ENCODE measurements at places on chromosomes 2 and 18.

DNA sequence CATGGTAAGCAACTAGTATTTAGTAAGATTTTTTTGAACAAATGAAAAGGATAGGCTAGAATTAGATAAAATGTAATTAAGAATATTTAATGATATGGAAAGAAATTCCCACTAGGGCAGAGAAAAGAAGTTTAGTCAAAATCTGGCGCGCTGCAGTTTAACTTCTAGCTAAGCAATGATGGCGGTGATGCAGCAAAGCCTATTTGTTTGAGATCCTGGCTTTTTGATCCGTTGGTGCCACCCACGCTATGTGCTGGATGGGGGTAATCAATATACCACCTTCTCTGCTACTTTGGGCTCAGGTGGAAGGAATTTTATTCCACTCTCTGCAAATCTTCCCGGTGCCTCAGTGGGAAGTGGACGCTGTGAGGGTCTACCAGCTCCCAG lies 421 bp upstream of the FAM171B start:
- no peak for DNase-seq

DNA sequence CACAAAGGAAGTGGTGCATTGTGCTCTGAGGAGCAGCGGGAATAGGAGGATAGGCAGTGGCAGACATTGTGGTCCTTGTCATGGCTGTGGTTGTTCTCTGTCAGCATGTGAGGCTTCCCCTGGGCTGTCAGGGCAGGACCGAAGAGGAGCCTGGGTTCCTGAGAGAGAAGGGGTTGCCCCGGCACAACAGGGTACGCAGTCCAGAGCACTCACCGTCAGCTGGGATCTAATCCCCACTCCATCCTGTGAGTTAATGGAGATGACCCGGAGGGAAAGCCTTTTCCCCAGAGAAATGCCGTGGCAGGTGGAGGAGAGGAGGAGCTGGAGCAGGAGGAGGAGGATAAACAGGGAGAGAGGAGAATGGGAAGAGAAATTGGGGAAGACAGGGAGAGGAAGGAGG lies 396.7 kb upstream of the HS6ST1 start:
- no peak for DNase-seq

DNA sequence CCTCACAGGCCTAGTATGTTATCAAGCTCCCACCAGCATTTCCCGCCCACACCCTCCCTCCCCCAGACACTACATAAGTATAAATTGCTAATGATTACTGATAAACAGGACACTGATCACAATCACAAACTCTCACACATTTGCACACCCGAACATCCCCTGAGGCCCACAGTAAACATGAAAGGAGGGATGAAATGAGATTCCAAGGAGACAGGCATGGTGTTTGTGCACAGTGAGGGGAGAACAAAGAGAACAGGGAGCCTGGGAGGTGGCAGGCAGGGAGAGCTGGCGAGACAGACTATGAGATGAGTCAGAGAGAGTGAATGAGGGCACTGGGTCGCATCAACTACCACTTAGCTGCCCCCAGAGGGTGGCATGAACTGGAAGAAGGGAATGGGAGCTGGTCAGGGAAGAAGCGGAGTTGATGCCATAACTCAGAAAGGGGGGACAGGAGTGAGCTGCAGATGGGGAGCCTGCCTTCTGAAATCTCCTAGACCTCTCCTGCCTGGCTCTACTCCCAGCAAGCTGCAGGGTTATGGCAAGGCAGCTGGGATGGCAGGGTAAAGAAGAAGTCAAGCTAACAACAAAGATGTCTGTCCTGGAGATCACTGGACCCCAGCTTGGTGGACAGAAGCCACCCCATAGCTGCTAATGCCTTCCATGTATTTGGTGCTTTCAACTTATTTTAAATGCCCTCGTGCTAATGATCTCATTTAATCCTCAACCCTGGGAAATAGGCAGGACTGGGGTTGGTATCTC lies 5.1 kb downstream of the KIF3C start:
- no peak for DNase-seq

DNA sequence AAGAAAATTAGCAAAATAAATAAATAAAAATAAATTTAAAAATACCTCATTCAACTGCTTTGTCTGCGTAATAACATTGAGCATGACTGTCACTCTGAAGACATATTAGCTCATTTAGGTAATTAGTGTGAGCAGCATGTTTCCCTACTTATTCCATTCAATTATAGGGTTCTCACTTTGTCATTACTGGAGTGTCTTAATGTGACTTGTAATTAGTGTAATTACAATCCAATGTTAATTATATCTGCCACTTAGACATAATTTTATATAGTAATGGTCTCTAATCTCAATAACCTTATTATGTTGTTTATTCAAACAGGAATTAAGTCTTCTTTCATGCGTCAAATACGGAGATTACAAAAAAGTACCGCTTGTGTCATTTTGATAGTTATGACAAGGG lies 893.9 kb upstream of the ACVR2A start:
- no peak for DNase-seq

DNA sequence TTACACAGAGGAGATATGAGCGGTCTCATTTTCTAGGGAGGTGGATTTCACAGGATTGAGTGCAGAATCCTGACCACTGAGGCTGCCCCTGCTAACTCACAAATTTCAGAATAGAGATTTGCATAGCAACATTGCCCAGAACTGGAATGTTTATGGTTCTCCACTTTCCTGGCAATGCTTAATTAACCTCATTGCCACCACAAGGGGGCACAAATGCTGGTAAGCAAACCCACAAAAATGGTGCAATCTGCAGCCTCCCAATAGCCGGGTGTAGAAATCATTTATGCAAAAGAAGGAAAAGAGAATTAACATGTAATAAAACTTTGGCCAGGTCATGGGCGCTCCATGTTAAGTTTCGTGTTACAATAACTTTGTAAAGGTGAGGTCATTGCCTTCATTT lies 112.4 kb downstream of the CYRIA start:
- DNase-seq = peak; percentile 40

GRCh38 chr2:176495826-176496225 lies 226.6 kb downstream of the MTX2 start:
- no peak for DNase-seq

GRCh38 chr2:24920809-24921441 lies 888 bp upstream of the ADCY3 start:
- peak; percentile 43 for DNase-seq

DNA sequence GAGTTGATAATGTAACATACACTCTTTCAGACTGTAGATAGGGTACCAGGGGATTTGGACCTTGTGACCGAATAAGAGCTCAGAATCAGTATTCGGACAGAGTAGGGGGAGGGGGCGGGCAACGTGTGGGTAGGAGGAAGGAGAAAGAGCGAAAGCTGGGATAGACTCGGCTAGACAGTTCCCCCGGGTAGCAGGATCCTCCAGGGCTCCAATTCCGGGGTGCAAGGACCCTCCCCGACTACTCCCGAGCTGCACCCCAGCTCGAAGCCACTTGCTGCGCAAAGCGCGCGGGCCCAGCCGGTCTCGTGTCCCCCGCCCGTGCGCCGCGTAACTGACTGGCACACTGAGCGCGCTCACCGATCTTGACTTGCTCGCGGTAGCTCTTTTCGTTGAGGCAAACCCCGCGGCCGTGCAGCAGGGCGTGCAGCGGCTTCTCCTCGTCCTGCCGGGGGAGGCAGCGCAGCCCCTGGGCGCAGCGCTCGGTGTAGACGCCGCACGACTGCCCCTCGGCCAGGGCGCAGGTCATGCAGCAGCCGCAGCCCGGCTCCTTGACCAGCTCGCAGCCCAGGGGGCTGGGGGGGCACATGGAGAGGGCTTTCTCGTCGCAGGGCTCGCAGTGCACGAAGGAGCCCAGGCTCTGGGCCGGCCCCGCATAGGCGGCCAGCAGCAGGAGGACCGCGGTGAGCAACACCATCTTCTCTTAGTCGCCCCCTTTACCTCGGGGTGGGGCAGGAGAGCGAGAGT lies 1.1 kb downstream of the IGFBP5 start:
- peak; percentile 70 for DNase-seq

- DNase-seq = no peak
These were observed 27.4 kb downstream of the SMYD1 start for GRCh38 chr2:88095022-88095421.

DNA sequence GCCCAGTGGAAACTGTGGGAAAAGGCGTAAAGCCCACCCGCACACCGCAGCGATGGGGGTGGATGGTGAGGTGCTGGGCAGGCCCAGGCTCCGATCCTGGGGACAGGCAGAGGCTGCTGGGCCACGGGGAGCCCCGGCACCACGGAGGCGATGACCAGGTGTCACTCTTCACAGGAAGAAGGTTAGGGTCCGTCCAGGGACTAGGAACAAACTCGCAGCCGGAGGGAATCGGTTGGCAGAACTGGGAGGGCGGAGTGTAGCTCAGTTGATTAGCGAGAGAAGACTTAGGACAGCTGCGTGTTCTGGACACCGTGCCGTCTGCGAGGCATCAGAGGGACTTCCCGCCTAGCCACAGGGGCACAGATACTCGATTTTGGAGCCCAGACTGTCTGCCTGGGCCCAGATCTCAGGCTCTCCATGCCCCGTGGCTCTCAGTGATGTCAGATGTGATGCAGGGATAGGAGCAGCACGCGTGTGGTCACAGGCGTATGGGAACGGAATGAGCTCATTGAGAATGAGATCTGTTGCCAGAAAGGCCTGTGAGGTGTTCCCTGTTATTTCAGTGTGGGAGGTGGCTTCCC lies 16.1 kb upstream of the ALLC start:
- DNase-seq = no peak

GRCh38 chr2:62933398-62933917 lies 117.2 kb upstream of the OTX1 start:
- DNase-seq = no peak

DNA sequence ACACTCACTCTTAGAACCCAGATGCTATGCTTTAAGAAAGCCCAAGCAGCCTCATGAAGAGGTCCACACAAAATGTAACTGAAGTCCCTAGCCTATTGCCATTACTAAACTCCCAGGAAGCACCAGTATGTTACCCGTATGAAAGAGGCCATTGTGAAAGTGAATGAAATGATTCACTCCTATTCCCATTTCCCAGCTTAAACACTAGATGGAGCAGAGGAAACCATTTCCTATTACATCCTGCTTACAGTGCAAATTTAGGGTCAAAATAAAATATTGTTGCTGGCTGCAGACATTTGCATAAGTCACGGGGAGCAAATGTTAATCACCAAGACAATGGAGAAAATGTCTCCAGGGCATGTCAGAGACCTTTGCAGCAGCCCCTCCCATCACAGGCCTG lies 989.7 kb upstream of the CRIM1 start:
- DNase-seq = no peak

GRCh38 chr2:40458271-40458794 lies 6.4 kb upstream of the SLC8A1 start:
- no peak for DNase-seq

GRCh38 chr2:43764086-43764705 lies 9.6 kb upstream of the DYNC2LI1 start:
- DNase-seq = no peak

GRCh38 chr2:229489016-229489415 lies 217.9 kb upstream of the PID1 start:
- no peak for DNase-seq

- DNase-seq = peak; percentile 59
These were observed 697 bp downstream of the LGALSL start for GRCh38 chr2:64454386-64455332.

GRCh38 chr2:61220768-61221167 lies 58.8 kb downstream of the C2orf74 start:
- no peak for DNase-seq

DNA sequence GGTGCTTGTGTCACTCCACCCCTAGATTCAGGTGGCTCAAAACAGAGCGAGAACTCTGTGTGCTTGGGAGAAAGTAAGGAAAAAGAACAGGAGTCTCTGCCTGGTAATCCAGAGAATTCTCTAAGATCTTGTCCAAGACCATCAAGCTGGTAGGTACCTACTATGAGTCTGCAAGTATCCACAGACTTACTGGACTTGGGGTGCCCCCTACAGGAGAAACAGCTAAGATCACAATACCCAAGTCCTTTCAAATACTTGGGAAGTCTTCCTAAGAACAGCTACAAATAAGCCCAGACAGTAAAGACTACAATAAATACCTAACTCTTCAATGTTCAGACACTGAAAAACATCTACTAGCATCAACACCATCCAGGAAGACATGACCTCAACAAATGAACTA lies 1143.6 kb upstream of the ACVR2A start:
- no peak for DNase-seq

GRCh38 chr2:9640403-9641104 lies 9.8 kb upstream of the YWHAQ start:
- DNase-seq = no peak
